ENCODE measurements at places on chromosomes 1 and 21.

DNA sequence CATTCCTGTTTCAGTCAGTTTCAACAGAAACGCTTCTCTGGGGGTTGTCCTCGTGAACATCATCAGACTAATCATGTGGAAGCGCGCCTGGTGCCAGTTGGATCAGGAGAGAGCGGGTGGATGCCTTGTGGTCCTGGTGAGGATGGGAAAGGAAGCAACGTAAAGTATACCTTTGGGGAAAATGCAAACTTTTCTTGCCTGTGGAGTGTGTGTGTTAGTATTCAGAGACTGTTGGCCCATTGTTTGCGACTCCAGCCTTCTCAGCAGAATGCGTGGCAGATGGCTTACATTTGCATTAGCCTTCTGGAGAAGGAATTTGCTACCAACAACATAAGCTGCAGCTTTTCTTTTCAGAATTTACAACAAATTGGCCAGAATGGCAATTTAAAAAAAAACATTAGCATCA is 173.9 kb downstream of the RWDD3 start:
- peak; percentile 41 for DNase-seq

GRCh38 chr1:21568006-21568746 is 59.0 kb downstream of the ALPL start:
- DNase-seq, result no peak

DNA sequence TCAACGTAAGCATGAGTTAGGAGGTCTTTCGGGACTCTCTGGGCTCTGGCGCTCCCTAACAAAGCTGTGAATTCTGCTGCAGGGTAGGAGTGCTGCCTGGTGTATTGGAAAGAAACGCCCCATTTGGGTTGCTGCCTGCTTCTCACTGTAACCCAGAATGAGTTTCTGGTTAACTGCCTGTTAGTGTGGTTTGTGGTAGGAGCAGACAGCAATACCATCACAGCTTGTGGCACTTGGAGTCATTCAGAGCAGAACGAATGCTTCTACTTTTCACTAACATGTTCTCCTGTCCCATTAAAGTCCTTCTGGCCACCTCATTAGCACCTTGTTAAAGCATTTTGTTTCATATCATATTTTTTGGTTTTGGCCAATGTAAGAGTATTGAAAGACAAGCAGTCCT is 18.1 kb downstream of the MAP3K7CL start:
- peak; percentile 86 for DNase-seq

- peak; percentile 93 for DNase-seq
Measured at GRCh38 chr1:118185084-118185832, at the start of gene SPAG17. Gene SPAG17 (minus strand): TSS chr1:118185228. CDS start chr1:118185157, 71 bp downstream.

DNA sequence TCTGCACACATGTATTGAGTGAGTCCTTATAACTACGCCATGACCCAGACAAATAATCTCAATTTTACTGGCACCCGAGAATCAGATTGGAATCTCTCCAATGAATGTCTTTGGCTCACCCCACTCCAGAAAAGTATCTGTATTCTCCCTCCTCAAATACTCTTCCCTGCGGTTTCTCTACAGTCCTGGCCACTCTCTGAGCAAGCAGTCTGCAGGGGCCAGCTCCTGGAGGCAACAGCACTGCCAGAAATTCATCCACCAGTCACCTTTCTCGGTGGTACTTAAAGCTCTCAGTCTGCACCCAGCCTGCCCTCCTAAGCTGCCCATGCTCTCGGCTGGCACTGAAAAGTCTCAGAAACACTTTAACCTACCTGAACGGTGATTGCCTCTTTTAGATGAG is 16.1 kb upstream of the LYST start:
- no peak for DNase-seq

DNA sequence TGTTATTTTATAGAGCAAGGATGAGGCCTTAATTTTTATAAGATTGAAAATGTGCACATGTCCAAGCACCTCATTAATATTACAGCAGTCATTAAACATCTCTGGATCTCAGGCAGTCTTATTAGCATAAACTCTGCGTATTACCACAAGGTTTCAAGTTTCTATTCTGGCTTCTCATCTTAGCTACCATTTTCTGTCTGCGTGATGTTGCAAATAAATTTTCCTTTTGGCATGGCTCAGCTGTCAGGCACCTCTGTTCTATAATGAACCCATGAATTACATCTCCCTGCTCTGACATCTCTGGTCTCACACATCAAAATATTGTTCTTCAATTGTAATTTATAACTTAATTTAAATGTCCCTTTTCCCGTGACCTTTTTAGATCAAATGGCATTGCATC is 156.5 kb downstream of the SLC45A1 start:
- DNase-seq, result no peak

GRCh38 chr21:45318146-45318555 is 30.5 kb upstream of the POFUT2 start:
- DNase-seq, result peak; percentile 13

DNA sequence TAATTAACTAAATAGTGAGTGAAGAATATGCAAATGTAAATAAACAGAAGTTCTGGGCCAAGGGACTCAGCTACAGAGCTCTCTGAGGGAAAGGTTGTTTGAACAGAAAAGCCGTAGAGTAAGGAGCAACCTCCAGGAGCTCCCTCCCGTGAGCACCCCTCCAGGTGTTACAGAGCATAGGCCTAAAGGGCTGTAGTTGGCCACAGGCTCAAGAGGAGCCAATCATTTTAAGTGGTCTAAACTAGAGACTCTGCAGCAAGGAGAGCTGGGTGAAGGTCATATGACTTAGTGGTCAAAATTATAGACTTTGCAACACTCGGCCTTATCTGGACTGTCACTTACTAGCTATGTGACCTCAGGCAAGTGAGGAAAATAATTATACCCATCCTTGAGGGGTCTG is 19.1 kb upstream of the RXRG start:
- DNase-seq, result no peak
